ENCODE measurements at places on chromosomes 5 and 9. TPM values are rescaled to one million over a fixed set of nuclear protein-coding genes. Genes with fewer than 3 reads are reported as not detected.

- no peaks in the 10 kb centered on the region for H3K4me1 ChIP-seq
- H3K36me3 ChIP-seq = no peaks in the 10 kb centered on the region
- H3K4me3 ChIP-seq = no peak overlapping the region
- H3K27ac ChIP-seq = no peak overlapping the region
Measured at GRCh38 chr9:83521411-83521810, 16.8 kb downstream of the FRMD3 start.

GRCh38 chr9:129596541-129597331 is 24.2 kb downstream of the C9orf50 start:
- peaks cover 28% of the 10 kb centered on the region for H3K4me1 ChIP-seq
- H3K4me3 ChIP-seq = peak overlapping the region; percentile 56
- DNase-seq = peak; percentile 68
- H3K27me3 ChIP-seq = no peaks in the 10 kb centered on the region

DNA sequence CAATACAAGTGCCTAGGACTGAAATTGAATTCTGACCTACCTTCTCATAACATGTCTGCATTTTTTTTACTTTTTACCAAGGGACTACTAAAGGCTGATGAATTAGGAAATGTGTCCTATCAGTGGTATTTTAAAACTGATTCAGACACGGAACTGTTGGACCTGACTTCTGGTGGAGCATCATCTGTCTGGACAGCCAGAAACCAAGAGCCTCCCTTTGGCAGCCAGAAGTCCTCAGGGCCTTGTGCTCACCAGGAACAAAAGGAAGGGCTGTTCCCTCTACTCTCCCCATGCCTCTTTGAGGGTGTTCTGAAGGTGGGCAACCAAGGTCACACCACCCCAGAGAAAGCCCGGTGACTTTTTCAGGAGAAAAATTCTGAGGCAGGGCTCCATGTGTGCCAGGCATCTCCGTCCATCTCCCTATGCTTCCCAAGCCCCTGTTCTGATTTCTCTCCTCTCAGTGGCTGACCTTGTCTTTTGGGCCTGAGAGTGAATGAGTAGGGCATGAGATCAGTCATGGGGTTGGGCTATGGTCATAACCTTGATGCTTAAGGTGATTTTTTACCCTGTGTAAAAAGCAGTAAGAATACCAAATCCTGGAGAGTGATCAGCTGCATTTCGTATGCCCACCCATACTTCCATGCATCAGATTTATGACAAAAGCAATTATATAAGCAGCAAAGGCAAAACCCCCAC is 143.7 kb downstream of the SCAMP1 start:
- DNase-seq = peak; percentile 65
- no peaks in the 10 kb centered on the region for H3K36me3 ChIP-seq
- H3K27ac ChIP-seq = peak overlapping the region; percentile 89
- H3K27me3 ChIP-seq = no peaks in the 10 kb centered on the region
- no peak overlapping the region for H3K4me3 ChIP-seq

CCDC152 gene
- 5.7 TPM for polyA plus RNA-seq

EQTN gene
- not detected for polyA plus RNA-seq
